T-helper 2 cell (primary cell): ENCODE measurements at places on chromosomes 16 and 17.
A peak's percentile ranks its signal among the peaks of the same experiment; 100 is the strongest.

DNA sequence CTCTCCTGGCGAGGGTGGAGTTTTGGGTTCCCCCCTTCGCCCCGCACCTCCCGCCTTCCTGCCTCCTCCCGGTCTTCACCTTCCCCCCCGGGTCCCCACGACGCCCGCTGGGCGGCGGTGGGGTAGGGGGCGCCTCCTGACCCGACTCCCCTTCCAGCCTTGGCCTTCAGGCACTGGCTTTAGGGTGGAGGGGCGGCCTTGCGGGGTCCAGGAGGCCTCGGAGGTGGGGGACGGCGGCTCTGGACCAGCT lies 2.4 kb downstream of the SLC16A3 start:
- no peak for DNase-seq

GRCh38 chr17:40448213-40448638 lies 5.0 kb downstream of the IGFBP4 start:
- DNase-seq, result no peak

GRCh38 chr16:15440852-15441251 lies 6.5 kb downstream of the BMERB1 start:
- DNase-seq, result no peak

DNA sequence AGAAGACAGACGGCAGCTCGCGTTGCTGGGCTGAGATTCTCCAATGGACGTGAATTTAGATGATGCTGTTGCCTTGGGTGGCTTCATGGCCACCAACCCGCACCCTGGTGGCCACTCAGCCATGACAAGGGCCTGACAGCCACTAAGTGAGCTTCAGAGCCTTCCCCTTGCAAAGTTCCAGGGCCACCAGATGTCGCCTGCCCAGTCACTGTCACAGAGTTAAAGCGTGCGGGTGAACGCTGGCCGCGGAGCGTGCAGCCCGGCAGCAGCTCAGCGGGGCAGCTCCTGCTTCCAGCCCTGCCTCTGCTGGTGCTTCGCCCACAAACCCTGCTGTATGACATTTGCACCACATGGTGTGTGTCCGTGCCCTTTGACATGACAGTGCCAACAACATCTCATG lies 13.3 kb upstream of the KREMEN2 start:
- DNase-seq, result no peak

- no peak for DNase-seq
Observed at GRCh38 chr16:4086153-4086552, 30.1 kb downstream of the ADCY9 start.

DNA sequence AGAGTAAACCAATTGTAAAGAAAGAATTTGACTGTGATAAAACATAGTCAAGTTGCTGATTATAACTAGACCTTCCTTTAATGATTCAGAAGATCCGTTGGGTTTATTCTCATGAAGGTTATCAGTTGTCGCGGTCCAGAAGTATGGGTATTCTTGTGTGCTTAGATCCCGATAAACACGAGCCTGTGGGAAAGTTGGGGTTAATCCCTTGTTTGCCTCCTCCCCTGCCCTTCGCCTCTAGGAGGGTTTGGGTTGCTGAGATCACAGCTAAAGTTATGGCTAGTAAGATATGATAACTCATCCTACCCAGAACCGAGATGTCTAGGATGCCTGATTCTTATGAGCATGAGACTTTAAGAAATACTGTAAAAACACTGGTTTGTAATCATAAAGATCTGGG lies 66.8 kb downstream of the GPRC5B start:
- DNase-seq, result no peak

DNA sequence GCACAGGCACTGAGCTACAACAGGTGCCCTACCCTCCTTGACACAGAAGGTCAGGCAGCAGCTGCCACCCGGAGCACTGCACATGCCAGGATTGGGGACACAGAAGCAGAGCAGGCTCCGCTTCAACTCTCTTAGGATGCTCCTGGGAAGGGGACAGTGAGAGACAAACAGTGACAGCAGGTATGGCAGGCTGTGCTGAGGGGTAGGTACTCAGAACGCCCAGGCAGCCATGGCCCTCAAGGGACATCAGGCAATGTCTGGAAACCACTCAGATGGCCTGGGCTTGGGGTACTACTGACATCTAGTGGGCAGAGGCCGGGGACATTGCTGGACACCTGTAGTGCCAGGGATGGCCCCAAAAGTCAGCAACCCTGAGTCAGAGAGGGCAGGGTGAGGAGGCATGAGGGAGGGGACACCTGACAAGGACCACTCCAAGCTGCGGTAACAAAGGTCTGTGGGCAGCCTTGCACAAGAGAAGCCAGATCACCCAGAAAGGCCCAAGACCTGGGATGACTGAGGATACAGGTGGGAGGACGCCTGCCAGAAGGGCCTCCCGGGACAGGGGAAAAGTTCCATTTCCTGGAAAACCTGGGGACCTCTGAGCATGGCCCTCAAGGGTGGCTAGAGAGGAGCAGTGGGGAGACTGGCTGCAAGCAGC lies 21.2 kb downstream of the PEMT start:
- DNase-seq, result no peak

- no peak for DNase-seq
Observed at GRCh38 chr17:42804918-42805367, 6.3 kb downstream of the CNTD1 start.

DNA sequence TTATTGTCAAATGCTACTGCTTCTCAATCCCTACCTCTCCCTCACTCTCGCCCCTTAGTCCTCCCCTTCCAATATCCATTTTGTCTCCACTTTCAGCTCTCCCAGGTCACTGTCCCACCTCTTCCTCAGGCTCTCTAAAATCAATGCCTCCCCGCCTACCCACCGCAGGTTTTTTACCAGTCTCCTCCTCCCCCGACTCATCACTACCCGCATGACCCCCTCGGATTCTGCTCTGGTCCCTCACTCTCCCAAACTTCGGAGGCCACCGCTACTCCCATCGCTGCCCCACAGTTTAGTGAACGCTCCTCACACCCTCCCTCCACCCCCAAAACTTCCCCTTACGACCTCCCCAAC lies 513 bp downstream of the CRLF3 start:
- no peak for DNase-seq

DNA sequence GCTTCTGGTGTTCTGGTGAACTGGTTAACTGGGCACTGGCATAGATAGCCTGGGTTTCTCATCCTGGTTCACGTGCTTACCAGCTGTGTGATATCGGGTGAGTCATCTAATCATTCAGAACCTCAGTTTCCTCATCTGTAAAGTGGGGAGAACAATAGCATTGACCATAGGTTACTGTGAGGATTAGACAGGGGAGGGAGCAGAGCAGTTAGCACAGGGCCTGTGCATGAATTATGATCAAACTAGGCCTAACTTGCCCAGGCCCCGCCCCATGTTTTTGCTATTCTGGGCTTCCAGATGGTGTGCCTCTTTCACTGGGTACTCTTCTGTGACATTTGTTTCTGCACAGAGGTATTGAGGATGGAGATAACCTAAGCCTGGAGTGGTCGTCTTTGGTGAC lies 4.6 kb upstream of the KLHL36 start:
- DNase-seq, result no peak

DNA sequence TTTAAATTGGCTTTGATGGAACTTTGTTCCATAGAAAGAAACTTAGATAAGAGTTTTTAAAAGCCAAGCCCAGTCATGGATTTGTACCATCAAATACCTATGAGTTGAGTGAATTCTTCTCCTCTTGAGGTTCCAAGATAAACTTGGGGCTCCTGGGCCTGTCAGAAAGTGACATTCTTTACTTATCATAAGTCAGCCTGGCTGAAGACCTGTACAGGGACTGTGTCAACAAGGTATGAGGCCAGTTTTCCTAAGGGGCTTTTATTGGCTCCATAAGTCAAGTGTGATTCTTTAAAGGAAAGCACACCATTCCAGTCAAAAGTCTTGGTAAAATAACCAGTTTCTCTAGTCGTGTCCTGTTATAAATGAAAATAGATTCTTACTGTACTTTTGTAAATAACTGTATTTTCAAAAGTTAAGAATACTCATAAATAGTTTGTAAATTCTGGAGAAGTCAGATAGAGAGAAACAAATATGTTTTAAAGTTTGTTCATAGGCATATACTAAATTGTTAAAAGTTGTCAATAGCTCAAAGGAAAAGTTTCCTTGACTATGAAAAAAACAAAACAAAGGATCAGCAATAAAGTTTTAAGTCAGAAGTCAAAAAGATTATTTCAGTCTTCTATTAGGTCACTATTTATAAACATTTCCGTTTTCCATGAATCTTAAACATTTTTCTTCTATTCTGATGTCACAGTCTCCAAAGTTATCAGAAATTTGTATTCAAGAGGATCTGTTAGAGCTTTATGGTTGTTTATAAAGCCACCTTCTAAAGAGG lies 22.5 kb upstream of the MYO1D start:
- DNase-seq, result no peak

DNA sequence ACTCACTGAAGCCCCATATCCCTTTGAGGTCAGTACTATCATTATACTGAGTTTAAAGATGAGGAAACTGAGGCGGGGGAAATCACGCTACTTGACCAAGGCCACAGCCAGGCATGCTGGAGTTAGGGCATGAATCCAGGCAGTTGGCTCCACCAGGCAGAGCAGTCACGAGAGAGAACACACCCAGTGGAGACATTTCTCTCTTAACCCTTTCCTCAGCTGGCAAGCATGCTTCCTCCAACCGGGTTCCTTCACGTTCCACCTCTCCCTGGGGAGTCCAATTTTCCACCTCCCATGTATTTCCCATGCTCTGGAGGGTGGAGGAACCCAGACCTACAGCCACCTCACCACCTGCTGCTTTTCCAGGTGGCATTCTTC lies 32.8 kb downstream of the VAC14 start:
- DNase-seq, result no peak

GRCh38 chr16:11181899-11182279 lies 74.1 kb downstream of the SOCS1 start:
- peak; percentile 46 for DNase-seq

- DNase-seq, result no peak
Observed at GRCh38 chr17:58004060-58004459, 3.0 kb downstream of the SRSF1 start.

GRCh38 chr16:75287708-75288107 lies 36.3 kb upstream of the BCAR1 start:
- no peak for DNase-seq

DNA sequence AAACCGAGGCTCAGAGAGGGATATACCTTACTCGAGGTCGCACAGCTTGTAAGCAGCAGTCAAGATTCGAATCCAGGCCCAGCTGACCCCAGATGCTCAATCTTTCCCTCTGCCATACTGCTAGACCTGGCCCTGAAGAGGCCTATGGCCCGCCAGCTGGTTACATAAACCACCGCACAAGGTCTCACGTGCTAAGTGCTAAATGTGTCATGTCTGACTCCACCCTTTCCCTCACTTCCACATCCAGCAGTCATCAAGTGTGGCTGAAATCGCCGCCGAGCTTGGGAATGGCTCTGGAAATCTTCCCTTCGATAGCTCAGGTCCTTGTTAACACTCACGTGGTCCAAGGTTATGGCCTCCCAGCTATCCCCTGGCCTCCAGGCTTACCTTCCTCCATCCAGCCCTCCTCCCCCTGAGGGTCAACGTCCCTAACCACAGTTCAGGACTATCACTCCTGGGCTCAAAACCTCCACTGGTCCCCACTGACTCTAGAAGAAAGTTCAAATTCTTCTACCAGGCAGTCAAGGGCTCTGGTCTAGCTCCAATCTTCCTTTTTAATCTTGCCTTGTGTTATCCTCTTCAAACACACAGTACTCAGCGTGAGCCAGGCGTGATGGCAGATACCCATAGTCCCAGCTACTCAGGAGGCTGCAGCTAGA lies 3.5 kb downstream of the ZBTB4 start:
- no peak for DNase-seq

GRCh38 chr17:45218895-45219661 lies 2.6 kb upstream of the FMNL1 start:
- DNase-seq, result peak; percentile 84

GRCh38 chr17:27577884-27578717 lies 52.9 kb upstream of the LGALS9 start:
- no peak for DNase-seq

- DNase-seq, result no peak
Observed at GRCh38 chr16:23575834-23576233, 18.3 kb downstream of the UBFD1 start.

DNA sequence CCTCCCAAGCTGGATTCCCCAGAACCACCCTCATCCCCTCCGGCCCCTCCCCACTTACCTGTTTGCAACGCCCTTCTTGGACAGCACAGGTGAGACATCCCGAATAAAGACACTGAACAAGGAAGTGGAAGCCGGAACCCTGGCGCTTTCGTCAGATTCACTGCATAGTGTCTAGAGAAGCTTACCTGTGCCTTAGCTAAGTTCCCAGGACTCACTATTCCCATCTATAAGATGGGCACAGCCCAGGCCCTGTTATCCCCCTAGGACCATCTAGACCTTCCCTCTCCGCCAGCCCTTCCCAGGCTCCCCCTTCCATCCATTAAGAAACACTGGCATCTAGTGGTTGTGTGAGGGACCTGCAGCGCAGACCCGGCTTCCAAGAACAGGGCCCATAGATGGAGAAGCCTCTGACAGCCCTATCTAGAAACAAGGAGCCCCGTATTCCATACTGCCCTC lies 26.9 kb upstream of the RPL38 start:
- no peak for DNase-seq

GRCh38 chr17:77478281-77478680 lies 337.5 kb downstream of the SEC14L1 start:
- no peak for DNase-seq

- no peak for DNase-seq
Observed at GRCh38 chr16:53465606-53466280, 31.5 kb downstream of the RBL2 start.

- no peak for DNase-seq
Observed at GRCh38 chr17:71983828-71984227, 137.0 kb upstream of the SOX9 start.

GRCh38 chr16:72970656-72971055 lies 77.3 kb downstream of the ZFHX3 start:
- no peak for DNase-seq

DNA sequence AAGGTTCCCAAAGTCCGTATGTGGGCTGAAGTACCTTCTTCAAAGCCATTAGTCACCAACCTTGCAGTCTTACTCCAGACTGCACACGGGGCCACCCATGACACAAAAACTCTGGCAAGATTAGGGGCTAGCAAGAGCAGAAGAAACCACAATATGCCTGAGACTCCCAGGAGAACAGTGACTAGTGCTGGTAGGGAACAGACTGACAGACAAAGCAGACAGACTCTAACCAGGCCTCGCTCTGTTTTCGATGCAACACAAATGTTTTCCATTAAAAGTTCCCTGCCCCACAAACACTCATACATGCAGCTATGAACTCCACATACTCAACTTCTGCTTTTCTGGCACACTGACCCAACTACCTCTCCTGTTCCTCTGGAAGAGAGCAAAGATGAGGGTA lies 102.2 kb downstream of the HIC1 start:
- DNase-seq, result no peak
